HepG2 (cell line): ENCODE measurements at places on chromosomes 13 and 19. TPM values are rescaled to one million over a fixed set of nuclear protein-coding genes. Genes with fewer than 3 reads are reported as not detected.

PSG1 gene
- not detected in 2 replicates for total RNA-seq

SCN1B gene
- 1.5 and 2.7 TPM in 2 replicates for total RNA-seq

CGB2 gene
- total RNA-seq, result not detected in 2 replicates

C19orf67 gene
- 0.11 TPM in 1 of 2 replicates, not detected in the other for total RNA-seq

LONP1 gene
- total RNA-seq, result 50.4 and 76.8 TPM in 2 replicates

ZNF83 gene
- 20.4 and 22.6 TPM in 2 replicates for total RNA-seq

TUBB4A gene
- total RNA-seq, result not detected in 2 replicates

NLRP4 gene
- total RNA-seq, result not detected in 2 replicates

C19orf47 gene
- 6.8 and 8.1 TPM in 2 replicates for total RNA-seq

DMPK gene
- 1.7 and 5.3 TPM in 2 replicates for total RNA-seq

LAMP1 gene
- 33.2 and 112 TPM in 2 replicates for total RNA-seq
